ENCODE measurements at places on chromosomes 7 and 10.

GRCh38 chr10:6399879-6400278, 180.2 kb downstream of the PRKCQ start:
- no peak for DNase-seq

GRCh38 chr7:100629117-100629716, 12.1 kb downstream of the TFR2 start:
- no peak for DNase-seq

GRCh38 chr7:8128449-8129317, 133.3 kb downstream of the ICA1 start:
- DNase-seq = no peak

GRCh38 chr7:30474893-30475292, 3.7 kb downstream of the NOD1 start:
- DNase-seq = no peak

GRCh38 chr7:17070231-17070708, 188.5 kb upstream of the AGR3 start:
- no peak for DNase-seq

- DNase-seq = no peak
Measured at GRCh38 chr10:5522913-5523560, 1.7 kb upstream of the CALML3 start.

- no peak for DNase-seq
Measured at GRCh38 chr10:33791272-33791660, 456.8 kb upstream of the NRP1 start.

- DNase-seq = no peak
Measured at GRCh38 chr7:49766966-49767365, 6.5 kb upstream of the VWC2 start.

- DNase-seq = no peak
Measured at GRCh38 chr10:8375137-8375536, 320.6 kb downstream of the GATA3 start.

DNA sequence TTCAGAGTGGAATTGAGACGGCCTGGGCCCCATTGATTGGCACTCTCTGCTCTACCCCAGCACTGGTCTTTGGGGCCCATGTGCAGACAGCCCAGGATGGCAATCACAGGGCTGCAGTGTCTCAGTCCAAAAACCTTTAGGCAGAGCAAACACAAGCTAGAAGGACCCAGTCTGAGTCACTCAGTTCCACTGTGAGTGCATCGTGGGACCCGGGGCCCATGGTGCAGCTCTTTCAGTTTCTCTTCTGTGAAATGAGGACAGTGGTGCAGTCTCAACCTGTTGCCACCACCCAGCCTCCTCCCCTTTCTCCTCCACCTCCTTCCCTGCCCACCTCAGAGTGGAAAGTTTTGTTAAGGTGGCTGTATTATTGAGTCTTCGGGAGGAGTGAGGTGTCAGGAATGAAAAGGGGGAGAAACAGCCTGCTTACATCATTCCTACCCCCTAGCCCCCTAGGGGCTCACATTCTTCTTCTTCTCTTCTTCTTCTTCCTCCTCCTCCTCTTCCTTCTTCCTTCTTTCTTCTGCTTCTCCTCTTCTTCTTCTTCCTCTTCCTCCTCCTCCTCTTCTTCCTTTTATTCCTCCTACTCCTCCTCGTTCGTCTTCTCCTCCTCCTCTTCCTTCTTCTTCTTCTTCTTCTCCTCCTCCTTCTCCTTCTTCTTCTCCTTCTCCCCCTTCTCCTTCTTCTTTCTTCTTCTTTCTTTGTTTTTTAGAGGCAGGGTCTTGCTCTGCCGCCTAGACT, 19.5 kb upstream of the CARD11 start:
- DNase-seq = no peak

DNA sequence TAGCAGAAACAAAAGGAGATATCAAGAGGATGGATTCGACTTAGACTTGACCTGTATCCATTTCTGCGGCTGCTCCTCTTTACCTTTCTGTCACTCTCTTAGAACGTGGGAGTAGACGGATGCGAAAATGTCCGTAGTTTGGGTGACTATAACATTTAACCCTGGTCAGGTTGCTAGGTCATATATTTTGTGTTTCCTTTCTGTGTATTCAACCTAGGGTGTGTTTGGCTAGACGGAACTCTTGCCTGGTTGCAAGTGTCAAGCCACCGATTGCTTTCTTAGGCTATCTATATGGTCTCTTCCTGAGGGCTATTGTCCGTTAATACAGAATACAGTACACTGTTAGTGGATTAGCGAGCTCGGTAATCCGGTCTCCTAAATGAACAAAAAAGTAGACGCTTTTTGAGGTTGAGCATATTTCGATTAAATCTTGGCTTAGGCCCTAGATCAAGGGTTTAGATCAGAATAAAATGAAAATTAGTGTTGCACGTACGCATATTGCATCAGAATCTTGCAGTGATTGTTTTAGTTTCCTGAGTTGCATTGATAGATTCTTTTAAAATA, 1.2 kb downstream of the PTEN start:
- no peak for DNase-seq

GRCh38 chr10:102721954-102722353, 7.5 kb downstream of the SFXN2 start:
- DNase-seq = no peak

- no peak for DNase-seq
Measured at GRCh38 chr10:86314616-86315548, 51.7 kb downstream of the GRID1 start.

DNA sequence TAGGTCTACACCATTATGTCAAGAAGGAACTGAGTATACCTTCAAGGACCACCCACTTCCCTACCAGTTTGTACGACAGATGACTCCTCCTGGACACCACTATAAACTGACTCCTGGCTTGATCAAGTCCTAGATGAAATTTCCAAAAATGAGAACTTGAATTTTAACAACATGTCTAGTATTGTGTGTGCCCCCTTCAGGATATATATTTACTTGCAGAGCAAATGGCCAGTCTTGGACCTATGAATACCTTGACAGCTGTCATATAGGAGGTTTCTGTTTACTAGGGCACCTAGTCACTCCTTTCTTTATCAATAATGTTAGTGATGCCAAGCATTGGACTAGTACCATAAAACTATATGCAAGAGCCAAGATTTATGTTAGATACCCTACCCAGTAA, 94.1 kb upstream of the TMEM26 start:
- no peak for DNase-seq

GRCh38 chr10:66772548-66773471, 153.0 kb upstream of the LRRTM3 start:
- DNase-seq = no peak

DNA sequence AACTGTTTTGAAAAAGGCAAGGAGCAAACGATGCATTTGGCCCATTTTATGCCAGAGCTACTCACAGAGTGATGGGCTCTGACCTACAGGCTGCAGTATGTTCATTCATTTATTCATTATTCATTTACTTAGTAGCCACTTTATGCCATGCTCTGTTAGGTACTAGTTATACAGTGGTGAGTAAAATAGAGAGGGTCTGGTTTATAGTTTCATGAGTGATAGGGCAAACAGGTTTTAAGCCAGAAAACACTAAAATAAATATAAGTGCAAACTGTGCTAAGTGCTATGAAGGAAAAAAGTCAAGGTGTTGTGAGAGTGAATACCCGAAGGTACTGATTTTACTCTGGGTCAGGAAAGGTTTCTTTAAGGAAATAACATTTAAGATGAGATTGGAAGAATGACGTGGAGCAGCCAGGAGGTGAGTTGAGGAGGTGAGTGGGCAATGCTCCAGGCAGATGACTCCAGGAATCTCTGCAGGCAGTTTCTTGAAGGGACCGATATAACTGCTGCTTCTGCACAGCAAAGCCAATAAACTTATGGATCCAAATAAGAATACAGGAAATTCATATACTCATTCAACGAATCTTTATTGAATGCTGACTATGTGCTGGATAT, 56.9 kb upstream of the FAM133B start:
- no peak for DNase-seq

DNA sequence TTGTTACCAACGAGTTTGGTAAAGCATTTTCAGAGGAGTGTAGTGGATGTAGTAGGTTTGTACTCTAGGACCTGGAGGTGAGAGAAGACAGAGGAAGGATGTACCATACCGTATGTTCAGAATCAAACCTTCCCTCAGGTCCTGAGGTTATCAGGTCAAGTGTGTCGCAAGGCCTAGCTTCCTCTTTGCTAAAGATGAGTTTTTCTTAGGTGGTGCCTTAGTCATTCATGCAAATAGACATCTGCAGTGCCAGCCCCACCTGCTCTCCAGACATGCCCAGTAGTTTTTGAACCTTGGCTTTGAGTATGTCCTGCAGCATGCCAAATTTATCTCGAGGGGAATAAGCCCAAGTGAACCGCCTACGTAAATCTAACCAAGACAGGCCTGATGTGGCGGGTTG, 71.3 kb downstream of the HDAC9 start:
- no peak for DNase-seq

DNA sequence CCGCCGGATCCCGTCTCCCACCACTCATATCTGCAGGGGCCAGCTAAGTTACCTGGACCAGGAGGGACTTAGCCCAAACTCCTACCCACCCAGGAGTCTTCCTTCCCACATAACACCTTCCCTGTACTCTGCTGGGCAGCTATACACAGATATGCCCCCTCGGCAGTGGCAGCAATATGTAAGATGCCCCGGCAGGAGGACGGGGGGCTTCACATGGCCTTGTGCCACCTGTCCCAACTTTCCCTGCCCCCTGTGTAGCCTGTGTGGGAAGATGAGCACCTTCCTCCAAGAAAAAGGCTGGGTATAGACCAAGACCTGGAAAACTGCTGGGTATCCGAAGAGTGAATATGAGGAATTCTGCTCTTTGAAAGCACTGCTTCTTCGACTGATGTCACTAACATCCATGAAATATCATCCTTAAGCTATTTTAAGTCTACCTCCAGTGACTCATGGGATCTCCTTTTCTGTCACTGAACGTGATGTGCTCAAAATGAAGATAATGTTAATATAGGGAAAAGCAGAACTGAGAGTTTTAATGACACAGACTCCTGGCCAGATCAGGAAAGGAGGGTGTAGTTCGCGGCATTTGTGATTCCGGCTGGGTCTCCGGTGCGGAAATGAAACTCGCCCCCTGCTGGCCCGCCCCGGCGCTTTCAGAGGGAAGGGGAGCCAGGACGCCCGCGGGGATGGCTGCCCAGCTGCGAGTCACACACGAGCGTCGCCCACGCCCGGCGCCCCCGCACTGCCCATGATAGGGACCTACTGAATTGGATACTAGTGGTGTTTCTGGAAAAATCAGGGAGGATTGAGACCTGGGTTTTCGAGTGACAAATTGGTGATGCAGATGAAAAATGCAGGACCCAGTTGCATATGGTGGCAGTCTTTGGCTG, 256.9 kb upstream of the NFE2L3 start:
- DNase-seq = no peak

- no peak for DNase-seq
Measured at GRCh38 chr7:44959433-44959951, 19.3 kb downstream of the MYO1G start.

GRCh38 chr7:73954181-73954580, 73.8 kb upstream of the ELN start:
- DNase-seq = no peak

DNA sequence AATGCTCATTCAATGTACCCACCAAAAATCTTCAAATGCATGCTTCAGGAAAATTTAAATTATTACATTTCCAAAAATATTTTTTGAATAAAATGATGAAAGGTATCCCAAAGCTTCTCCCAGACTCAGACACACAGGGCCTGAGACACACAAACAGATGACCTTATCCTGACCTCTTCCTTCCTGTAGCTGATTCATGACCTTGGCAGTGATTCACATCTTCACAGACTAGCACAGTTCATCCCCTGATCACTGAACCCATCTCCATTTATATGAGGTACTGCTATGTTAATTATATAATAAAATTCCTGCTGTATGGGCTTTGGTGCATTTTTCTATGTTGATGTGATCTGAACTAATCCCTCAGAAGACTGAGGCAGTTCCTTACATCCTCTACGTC, 265.0 kb upstream of the GLI3 start:
- DNase-seq = no peak

DNA sequence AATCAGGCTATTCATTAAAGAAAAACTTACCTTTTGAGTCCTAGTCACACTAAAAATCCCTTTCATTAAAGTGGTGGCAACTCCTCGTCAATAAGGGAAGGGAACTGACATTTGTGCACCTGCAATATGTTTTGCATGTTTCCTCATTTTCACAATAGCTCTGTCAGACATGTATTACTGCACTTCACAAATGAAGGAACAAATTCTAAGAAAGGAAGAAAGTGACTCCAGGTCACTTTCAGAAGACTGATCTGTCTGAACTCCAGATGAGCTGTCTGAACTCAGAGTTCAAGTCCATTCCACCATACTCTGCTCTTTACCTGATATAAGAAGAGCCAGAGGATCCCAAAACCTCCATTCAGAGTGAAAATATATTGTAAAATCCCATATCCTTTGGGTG, 50.3 kb upstream of the GSAP start:
- no peak for DNase-seq

GRCh38 chr7:92115821-92116220, 18.5 kb downstream of the CYP51A1 start:
- DNase-seq = no peak

DNA sequence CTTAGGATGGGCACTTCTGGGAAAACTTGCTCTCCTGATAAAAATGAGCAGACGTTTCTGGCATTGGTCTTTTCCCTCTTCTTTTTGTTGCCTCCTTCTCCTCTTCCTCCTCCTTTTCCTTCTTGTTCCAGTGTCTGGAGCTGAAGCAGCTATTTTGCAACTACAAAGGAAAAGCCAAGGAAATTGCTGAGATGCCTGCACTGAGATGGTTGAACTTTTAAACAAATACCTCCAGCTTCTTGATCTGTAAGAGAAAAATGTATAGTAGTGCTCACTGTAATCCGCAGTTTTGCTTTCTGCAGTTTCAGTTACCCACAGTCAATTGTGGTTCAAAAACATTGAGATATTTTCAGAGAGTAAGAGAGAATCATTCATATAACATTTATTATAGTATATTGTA, 7.5 kb upstream of the SND1 start:
- DNase-seq = no peak

DNA sequence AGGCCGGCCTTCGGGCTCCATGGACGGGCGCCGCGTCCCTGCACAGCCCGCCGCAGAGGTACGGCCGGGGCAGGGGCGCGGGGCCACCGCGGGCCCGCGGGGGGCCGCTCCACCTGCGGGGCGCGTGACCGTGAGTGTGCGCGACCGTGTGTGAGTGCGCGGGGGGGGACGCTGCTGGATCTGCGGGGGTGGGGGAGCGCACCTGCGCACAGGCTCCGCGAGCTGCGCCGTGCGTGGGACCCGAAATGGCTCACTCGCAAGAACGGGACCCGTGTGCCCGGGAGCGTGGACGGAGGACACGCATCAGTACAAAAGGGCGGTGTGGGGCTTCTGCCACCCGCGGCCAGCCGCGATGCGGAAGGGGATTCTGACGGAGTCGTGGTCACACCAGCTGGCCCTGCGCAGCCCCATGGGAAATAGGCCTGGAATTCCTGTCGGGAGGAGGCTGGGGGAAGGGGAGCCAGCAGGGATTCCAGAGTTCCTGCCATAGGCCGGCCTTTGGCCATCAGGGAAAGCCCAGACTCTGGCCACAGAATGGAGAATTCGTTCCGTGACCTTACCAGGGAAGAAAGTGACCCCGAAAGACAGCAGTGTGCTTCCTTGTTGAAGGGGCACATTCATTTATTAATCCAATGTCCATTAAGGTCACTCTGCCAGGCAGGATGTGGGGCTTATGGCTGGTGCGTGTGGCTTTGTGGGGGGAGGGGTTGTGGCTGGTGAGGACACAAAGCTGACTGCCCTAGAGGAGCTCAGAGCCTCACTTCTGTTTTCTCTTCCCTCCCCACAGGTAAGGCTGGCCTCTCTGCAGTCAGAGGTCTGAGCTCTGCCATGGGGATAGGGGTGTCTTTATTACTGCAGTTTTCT, 494 bp downstream of the REPIN1 start:
- no peak for DNase-seq
